ENCODE measurements at places on chromosomes 4 and X.

- DNase-seq = no peak
Measured at GRCh38 chrX:150306002-150306401, 57.1 kb upstream of the MAMLD1 start.

DNA sequence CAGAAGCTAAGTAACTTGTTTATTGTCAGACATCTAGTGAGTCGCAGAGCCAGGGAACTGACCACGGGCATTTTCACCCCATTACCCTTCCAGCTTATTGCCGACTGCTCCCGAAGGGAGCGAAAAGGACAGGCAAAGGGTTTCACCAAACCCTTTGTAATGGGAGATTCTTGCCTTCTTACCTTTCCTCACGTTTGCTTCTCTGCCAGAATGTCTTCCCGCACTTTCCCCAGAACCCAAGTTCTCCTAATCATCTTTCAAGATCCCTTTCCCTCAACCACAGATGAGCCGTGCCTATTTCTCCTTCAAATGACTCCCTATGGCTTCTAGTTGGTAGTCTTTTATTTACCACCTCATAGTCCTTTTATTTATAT, 520 bp upstream of the SRP72 start:
- no peak for DNase-seq

GRCh38 chrX:94204524-94204923, 530.5 kb downstream of the FAM133A start:
- no peak for DNase-seq

- no peak for DNase-seq
Measured at GRCh38 chr4:168815379-168816345, 194.4 kb downstream of the CBR4 start.

DNA sequence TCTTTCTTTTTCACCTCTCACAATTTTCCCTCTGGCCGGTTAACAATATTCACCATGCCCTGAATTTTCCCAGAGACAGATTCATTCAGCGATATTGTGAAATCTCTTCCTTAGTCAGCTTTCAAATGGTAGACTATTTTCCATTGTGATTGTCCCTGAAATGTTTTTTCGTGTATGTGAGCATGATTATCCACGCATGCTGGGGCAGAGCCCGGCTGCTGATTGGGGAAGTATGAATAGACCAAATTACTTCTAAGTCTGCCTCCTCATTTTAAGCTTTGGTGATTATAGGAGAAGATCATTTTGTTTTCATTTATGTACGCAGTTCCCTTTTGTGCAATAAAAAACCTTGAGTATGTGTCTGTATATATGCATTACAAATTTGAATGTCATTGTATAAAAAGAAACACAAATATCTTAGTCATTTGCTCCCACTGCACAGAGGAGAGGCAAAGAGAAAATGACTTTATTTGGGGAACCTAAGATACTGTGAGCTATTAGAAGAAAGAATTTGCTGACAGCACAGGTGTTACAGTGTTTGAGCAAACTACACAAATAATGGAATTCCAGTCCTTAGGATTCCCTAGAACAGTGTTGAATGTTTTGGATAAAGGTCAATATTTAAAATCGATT, 11.3 kb downstream of the DTHD1 start:
- no peak for DNase-seq

DNA sequence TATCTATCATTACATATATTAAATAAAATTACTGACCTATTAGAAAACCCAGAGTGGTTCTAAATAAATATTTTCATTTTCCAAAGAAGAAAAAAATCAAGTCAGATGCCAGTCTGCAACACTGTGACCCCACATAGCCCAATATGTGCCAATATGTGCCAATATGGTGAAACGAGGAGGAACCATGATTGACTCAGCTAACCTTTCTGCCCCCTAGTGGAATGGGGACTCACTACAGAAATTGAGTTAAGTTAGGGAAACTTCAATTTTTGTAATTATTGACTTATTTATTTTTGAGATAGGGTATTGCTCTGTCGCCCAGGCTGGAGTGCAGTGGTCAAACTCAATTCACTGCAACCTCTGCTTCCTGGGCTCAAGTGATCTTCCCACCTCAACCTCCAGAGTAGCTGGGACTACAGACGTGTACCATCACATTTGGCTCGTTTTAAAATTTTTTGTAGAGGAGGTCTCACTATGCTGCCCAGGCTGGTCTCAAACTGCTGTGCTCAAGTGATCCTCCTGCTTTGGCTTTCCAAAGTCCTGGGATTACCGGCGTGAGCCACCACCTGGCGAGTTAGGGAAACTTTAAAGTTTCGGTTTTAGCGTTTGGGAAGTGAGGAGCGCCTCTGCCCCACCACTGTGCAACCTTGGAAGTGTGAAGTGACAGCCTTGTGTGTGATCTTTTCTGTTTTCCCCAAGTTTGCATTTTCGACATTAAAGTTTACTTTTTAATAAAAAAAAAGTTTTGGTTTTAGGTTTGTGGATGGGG, 116.8 kb upstream of the SHISA3 start:
- DNase-seq = no peak

DNA sequence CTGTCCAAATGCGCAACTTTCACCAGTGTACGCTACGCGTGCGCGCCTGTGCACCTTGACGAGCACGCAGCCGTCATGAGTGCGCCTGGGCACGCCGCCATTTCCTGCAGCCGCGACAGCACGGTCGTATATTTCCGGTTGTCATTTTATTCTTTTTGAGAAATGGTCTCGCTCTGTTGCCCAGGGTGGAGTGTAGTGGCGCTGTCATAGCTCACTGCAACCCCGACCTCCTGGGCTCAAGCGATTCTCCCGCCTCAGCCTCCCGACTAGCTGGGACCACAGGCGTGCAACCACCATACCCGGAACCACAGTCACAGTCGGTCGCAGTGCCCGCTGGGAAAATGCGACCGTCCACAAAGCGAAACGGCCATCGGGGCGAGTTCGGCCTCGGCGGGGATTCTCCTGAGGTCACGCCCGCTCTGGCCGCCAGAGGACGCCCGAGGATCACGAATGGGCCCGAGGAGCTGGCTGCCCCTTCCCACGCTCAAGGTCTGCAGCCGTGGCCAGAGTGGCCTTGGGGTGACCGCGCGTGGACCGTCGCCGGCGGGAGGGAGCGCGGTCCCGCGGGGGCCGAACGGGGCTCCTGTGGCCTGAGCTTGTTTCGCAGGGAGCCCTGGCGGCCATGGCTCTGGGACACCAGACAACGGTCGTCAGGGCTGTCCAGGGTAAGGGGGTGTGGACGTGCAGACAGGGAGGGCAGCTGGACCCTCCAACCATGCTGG, 23.7 kb upstream of the PNMA3 start:
- DNase-seq = peak; percentile 72

- no peak for DNase-seq
Measured at GRCh38 chr4:184937745-184938144, 80.5 kb upstream of the HELT start.

GRCh38 chr4:153228512-153229140, 24.4 kb downstream of the TRIM2 start:
- no peak for DNase-seq

GRCh38 chrX:85052636-85053343, 49.1 kb downstream of the APOOL start:
- no peak for DNase-seq

DNA sequence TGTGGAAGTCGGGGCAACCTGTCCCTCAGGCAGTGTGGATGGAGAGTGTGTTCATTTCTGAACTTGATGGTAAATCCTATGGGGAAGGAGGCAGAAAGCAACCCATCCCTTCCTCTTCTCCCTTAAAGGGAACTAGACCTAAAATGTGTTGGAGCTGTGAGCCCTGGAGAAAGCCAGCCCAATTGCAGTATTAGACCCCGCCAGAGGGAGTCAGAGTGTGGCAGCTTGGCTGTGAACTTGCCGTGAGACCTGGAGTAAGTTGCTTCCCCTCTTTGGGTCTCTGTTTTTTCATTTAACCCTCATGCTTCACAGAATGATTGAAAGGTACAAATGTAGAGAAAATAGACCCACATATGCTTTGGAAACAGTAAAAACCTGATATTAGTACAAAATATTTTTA, 108.7 kb upstream of the PAK3 start:
- DNase-seq = no peak

DNA sequence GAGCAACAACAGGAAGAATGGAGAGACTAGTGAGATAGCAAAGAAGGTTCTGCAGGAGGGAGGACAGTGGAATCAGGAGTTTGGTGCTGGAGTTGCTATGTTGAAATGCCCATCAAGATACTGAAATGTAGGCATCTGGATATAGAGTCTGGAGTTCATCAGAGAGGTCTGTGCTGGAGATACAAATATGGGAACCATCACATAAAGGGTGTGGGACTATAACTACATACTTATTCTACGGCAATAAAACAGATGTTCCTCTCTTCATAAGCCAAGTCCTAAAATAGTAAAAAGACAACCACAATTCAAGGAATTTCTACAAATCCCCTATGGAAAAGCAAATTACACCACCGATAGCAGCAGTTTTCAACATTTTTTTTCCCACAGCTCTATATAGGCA, 1.6 kb downstream of the MED14 start:
- no peak for DNase-seq

- DNase-seq = no peak
Measured at GRCh38 chrX:14038375-14039085, 8.8 kb upstream of the GEMIN8 start.

GRCh38 chr4:152559641-152560040, 23.7 kb upstream of the FBXW7 start:
- no peak for DNase-seq

GRCh38 chr4:18480928-18481327, 459.4 kb upstream of the LCORL start:
- DNase-seq = no peak

- no peak for DNase-seq
Measured at GRCh38 chrX:118423558-118423957, 72.1 kb upstream of the DOCK11 start.

GRCh38 chr4:68368691-68369131, 18.8 kb upstream of the YTHDC1 start:
- no peak for DNase-seq

GRCh38 chrX:1397001-1397400, 5.1 kb upstream of the SLC25A6 start:
- peak; percentile 28 for DNase-seq

DNA sequence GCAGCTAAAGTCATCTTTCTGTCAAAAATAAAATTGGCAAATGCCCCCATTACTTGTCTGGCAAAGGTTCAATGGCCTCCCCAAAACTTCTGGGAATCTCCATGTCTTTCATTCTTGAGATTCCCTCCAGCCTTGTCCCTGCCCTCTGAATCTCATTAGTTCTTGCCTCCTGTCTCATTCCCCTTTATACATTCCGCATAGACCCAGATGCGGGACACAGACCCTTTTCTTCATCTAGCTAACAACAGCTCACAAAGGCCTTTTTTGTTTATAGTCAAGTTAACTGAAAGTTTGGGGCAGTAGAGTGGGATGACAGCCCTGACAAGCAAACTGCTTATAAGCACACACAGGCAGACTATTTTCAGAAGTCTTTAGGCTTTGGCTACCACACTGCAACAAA, 306.1 kb upstream of the FAM241A start:
- DNase-seq = no peak

DNA sequence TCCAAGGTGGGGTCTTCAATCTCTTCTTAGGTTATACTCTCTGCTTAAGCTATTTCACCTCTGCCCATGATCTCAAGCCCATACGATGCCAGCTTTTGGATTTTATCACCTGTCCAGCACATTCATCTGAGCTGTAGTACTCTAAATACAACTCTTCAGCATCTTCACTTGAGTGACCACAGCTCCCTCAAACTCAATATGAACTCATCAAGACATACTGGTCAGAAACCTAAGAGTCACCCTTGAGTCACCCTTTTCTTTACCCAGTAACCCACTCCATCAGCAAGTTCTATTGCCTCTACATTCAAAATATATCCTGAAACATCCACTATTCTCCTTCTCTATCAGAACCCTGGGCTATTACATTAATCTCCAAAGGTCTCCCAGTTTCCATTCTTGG, 69.4 kb downstream of the DCHS2 start:
- no peak for DNase-seq

GRCh38 chr4:119477412-119478053, 151.1 kb downstream of the PDE5A start:
- no peak for DNase-seq

DNA sequence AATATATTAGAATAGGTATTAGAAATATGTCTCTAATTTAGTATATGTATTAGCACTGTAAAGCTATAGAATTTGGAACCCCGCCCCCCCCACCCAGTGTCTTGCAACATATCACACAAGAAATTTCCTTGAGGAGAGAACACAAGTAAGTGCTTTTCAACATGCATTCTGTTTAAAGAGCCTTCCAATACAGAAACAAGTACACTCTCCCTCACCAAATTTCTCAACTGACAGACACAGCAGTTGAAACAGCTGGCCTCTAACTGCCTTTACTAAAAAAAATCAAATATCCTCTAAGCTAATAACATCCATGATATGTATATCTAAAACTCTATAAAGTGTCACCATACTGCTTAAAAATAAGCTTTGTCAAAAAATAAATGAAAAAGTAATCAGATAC, 12.4 kb downstream of the CAMK2D start:
- no peak for DNase-seq

DNA sequence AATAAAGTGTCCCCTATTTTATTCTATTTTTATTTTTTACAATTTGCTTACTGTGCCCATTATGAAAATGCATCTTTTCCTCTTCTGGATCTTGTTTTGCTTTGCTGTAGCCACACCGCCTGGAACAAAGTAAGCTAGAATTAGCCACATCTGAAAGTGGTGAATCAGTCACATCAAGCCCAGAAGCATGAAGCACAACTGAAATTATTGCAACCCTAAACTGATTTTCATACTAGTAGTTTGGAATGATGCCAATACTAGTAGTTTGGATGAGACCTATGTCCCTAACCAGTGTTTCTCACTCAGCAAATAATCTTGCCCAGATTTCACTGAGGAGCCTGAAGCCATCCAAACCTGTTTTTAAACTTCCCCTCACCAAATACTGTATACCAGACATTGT, 303.0 kb downstream of the EPHA5 start:
- no peak for DNase-seq

- DNase-seq = no peak
Measured at GRCh38 chr4:63717384-63717783, 691.9 kb downstream of the TECRL start.

GRCh38 chr4:30743897-30744296, 23.7 kb downstream of the PCDH7 start:
- DNase-seq = no peak

DNA sequence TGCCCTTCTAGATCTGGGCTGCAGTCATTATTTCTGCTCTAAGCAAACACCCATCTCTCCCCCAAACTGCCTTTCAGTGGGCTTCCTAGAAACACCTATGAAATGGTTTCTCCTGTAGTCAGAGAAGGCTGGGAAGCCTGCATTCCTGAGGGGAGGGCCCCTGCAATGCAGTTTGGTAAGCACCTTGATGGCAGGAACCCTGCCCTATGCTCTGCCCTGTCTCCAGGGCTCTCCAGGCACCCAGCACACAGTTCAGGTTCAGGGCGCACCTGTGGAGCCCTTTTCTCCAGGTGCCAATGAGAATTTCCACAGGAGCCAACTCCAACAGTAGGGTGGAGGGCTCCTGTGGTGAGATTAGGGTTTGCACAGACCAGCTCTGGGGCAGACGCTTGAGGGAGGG, 69.1 kb upstream of the FBXW7 start:
- no peak for DNase-seq

- no peak for DNase-seq
Measured at GRCh38 chr4:123257591-123257990, 139.0 kb upstream of the SPRY1 start.

- DNase-seq = no peak
Measured at GRCh38 chr4:143054971-143055370, 129.7 kb upstream of the USP38 start.

- DNase-seq = no peak
Measured at GRCh38 chrX:18457000-18457399, 31.6 kb downstream of the CDKL5 start.

- no peak for DNase-seq
Measured at GRCh38 chr4:13364172-13364571, 120.0 kb downstream of the RAB28 start.
